ENCODE measurements at places on chromosomes 6 and 20.

DNA sequence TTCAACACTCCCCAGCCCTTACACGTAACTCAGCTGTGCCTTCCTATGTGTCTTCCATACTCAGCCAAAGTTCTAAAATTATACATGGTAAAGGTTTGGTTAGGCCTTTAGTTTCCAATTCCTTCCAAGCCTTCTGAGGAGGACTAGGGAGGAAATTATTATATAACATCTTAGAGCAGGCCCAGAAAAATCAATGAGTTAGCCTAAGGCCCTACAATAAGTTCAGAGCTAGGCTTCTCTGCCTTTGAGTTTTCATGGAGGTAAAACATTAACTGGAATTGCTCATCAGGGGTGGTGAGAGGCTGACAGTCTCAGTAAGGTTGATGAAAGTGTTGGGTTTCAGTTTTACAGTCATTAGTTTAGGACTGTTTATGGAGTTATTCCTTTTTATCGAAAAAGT, 286.0 kb downstream of the ADGB start:
- no peak for DNase-seq

GRCh38 chr6:119598883-119599282, 249.3 kb upstream of the MAN1A1 start:
- DNase-seq: no peak

- no peak for DNase-seq
Observed at GRCh38 chr20:38170219-38170825, 5.3 kb upstream of the TGM2 start.

DNA sequence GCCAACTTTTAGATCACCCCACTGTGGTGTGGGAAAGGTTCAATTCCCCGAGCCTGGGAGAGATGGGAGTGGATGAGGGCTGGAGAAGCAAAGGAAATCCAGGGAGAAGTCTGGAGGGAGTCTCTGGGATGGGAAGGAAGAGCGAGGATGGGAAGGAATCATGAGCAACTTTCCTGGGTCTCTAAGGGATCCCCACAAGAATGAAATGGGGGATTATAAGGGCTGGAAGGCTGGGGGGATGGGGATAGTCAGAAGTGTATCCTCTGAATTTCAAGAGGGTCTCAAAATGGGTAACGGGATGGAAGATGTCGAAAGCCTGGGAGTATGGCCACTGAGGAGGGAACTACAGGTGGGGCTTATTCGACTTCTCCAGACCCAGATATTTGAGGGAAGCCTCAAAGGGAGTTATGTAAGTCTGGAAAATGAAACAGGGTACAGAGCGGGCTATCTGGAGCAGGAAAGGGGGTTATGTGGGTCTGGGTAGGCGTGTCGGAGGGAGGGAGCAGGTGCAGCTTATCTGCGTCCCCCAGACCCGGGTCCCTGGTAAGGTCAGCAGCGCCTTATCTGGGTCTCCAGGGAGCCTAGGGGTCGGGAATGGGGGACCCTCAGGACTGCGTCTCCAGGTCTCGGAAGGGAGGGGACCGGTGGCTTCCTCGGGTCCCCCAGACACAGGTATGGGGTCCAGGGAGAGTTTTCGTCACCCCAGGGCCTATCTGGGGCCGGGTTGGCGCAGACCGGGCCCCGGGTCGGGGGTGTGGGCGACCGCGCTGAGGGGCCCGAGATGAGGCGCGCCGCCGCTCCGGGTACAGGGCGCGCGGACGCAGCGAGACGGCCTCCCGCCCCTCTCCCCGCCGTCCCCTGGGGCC, 550 bp downstream of the PLAGL2 start:
- no peak for DNase-seq

DNA sequence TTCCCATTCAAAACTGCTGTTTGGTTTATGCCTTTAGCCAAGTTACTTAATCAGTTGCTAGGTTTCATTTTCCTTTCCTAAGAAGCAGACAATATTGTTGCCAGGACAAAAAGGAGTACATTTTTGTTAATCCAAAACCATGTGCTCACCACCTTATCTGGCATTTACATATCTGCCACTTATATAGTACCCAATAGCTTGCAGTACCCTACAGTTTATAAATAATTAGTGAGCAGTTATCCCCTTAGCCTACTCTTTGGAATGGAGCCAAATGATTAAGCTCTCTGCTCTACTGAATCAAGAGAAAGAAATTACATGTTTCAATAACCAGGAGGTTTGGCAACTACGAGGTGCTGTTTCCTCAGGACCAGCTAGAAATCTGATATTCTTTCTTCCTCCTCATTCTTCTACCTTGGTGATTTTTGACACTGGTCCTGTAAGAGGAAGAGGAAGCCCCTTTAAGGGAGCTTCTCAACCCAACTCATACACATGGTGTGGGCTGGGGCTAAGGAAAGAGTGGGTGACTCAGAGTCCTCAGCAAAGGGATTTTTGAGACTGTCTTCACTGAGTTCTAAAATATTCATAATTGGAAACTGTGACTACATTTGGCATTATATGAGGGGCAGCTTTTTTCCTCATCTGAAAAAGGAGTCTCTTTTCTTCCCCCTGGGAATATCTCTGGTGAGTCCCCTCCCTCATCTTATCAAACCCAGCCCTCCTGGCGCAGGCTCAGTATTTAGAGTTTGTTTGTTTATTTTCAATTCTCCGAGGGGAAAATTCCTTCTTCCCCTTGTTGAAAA, 1.5 kb downstream of the ZNFX1 start:
- DNase-seq: peak; percentile 14

DNA sequence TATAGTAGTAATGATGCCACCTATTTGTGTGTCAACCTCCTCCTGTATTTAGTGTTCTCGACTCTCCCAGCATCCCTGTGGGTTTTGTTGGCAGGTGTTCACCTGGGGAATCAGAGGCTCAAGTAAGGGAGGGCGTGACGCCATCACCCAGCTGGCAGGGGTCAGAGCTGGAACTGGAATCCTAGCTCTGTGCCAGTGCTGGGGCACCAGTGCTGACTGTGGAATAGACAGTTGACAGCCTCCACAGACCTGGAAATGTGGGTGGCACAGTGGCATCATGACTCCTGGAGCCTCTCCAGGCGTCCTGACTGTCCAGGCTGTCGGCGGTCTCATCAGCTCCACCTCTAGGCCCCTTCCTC, 102.8 kb downstream of the SYCP2 start:
- no peak for DNase-seq

DNA sequence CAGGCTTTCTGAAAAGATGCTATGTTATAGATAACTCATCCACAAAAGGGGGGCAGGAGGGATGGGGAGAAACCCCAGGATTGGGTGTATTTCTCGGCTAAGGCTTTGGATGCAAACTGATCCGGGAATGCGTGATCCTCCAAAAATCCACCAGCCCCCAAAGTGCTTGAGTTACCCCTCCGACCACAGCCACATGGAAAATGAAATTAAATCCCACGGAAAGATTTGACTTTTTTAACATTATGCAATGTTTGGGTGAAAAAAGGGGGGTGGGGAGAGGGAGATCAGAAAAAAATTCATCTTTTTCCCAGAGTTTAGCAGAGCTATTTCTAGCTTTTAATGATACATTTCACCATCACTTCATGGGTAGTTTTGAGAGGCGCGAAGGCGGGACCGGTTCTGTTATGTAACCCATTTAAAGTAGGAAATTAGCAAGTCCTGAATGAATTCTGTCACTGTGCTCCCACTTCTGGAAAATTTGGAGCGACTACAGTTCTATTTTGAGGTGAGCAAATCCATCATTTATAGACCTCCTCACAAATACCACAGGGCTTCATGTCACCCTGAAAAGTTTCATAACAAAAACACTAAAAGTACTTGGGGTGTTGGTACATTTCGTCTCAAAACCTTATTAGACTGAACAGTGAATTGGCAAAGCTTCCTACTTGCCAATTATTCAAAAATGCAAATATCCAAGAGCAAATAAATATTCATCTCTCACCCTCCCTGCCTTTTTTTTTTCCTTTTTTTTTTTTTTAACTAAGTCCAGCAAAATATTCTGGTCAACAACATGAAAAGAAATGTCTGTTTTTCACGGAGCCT, 51.9 kb upstream of the NFATC2 start:
- DNase-seq: no peak

- DNase-seq: no peak
Observed at GRCh38 chr6:89035252-89036101, 45.1 kb upstream of the PNRC1 start.

DNA sequence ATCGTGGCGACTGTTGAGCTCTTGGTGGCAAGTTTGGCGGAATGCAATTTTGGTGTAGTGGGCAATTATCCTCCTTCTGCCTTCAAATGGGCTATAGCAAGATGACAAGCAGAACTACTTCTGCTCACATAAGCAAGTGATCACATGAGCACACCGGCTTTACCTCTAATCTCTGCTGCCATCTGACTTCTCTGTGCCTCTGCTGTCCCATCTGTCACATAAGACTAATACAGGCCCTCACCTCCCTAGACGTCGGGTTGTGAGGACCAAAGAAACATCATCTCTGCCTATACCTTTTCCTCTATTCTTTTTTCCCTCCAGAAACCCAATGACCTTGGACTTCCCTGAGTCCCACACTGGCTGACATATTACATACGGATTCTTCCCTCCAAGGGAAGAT, 13.3 kb upstream of the WTAP start:
- no peak for DNase-seq

GRCh38 chr6:3795836-3796718, 44.6 kb upstream of the PXDC1 start:
- no peak for DNase-seq

GRCh38 chr6:22732176-22732970, 163.0 kb downstream of the HDGFL1 start:
- no peak for DNase-seq

DNA sequence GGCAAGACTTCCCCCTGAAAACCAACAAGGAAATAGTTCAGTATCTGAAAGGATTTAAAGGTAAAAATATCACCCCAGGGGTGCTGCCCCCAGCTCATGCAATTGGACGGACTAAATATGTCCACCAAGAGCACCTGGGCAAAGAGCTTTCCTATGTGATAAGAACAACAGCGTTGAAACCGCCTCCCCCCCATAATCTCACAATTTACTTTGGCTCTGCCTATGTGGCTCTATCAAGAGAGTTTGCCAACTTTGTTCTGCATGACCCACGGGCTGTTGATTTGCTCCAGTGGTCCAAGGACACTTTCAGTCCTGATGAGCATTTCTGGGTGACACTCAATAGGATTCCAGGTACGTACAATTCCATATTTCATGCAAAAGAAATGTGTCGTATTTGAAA, 35.8 kb downstream of the GCNT2 start:
- DNase-seq: no peak

- no peak for DNase-seq
Observed at GRCh38 chr6:140049251-140049650, 674.8 kb upstream of the CITED2 start.

- DNase-seq: no peak
Observed at GRCh38 chr6:110458476-110458875, 17.9 kb downstream of the SLC22A16 start.

GRCh38 chr6:112010328-112010727, 43.6 kb upstream of the CCN6 start:
- no peak for DNase-seq

DNA sequence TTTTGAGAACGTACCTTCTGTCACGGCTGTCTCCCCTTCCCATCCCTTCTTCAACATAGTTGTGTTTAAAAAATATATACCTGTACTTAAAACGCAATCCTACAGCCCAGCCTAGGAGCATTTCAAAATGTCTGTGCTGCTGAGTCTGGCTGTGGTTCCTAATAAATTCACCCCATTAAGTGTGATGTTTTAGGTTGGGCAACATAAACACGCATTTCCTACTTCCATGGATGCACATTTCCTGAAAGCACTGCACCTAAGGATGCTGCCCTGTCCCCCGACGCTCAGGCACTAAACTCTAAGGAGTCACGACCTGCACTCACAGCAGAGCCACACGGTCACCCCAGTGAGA, 1.2 kb downstream of the REV3L start:
- no peak for DNase-seq
